ENCODE measurements at places on chromosomes 3 and 15.

DNA sequence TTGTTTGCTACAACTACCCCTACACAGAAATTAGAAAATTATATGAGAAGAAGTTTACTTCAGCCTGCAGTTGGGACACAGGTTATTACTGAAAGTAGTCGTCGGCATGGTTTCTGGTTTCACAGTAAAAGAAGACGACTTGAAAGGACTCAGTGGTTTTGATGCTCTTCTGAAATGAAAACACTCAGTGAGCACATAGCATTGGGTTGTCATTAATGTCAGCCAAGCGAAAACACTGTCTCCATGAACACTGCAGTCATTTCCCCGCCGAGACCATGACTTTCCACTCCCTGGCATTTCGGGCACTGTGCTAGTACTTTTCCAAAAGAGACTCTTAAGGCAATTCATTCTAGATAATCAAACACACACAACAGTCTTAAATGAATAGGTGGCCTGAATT lies 69.2 kb upstream of the ICE2 start:
- DNase-seq, result no peak

- peak; percentile 77 for DNase-seq
Observed at GRCh38 chr3:134601539-134602439, 49.0 kb downstream of the KY start.

GRCh38 chr15:101049282-101049681 lies 130.1 kb downstream of the LRRK1 start:
- no peak for DNase-seq

DNA sequence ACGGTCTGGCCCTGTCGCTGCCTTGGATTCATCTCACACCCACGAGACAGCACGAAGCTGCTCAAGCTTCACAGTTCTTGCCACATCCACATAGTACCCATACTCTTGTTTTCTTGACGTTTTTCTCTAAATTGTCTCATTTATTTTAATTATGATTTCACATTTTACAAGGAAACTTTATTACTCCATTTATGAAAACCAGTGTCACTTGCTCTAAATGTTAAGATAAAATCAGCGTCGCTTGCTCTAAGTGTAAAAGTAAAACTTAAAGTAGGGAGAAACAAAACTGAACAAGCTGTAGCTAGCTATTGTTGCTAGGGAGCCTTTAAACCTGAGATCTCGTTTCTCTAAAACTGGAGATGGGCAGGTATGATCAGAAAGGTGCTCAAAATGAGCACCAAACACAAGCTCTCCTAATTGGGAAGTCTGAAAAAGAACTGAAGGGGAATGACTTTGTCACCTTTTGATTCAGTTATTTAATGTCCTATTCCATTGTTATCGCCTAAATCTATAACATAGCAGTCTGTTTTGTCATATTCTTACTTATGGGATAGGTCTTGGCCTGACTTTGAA lies 680 bp downstream of the IFT122 start:
- no peak for DNase-seq

- DNase-seq, result no peak
Observed at GRCh38 chr3:60504827-60505457, 746.3 kb downstream of the FHIT start.

Measured in WTC11 (cell line).